Activated CD8-positive, alpha-beta T cell treated with anti-CD3 and anti-CD28 coated beads, Interleukin-2, amount 10 ng/mL, durations not matched to agents 7 days and 5 days (primary cell): ENCODE measurements at places on chromosomes 6 and 20.
A peak's percentile ranks its signal among the peaks of the same experiment; 100 is the strongest.

- no peaks in the 10 kb centered on the region for H3K36me3 ChIP-seq
- H3K27ac ChIP-seq: no peak overlapping the region
- no peak overlapping the region for H3K4me3 ChIP-seq
- no peak for DNase-seq
- no peaks in the 10 kb centered on the region for H3K27me3 ChIP-seq
Observed at GRCh38 chr6:133396233-133396983, 155.3 kb downstream of the EYA4 start.

GRCh38 chr6:154993710-154994109 lies 1.4 kb upstream of the TIAM2 start:
- peaks cover 26% of the 10 kb centered on the region for H3K27me3 ChIP-seq
- peaks cover 5% of the 10 kb centered on the region for H3K4me1 ChIP-seq
- no peak for DNase-seq
- no peak overlapping the region for H3K4me3 ChIP-seq

- H3K4me1 ChIP-seq: peaks cover 73% of the 10 kb centered on the region
- H3K27ac ChIP-seq: peak overlapping the region; percentile 50
- H3K36me3 ChIP-seq: peaks cover 59% of the 10 kb centered on the region
Observed at GRCh38 chr20:45055056-45055455, 45.9 kb downstream of the KCNS1 start.

GRCh38 chr6:21201637-21202350 lies 391.8 kb upstream of the SOX4 start:
- H3K4me1 ChIP-seq: peaks cover 7% of the 10 kb centered on the region
- H3K36me3 ChIP-seq: peaks cover 19% of the 10 kb centered on the region
- H3K4me3 ChIP-seq: no peak overlapping the region
- no peaks in the 10 kb centered on the region for H3K27me3 ChIP-seq
- H3K27ac ChIP-seq: no peak overlapping the region

GRCh38 chr6:116008470-116009243 lies 52.0 kb downstream of the FRK start:
- no peaks in the 10 kb centered on the region for H3K4me1 ChIP-seq
- no peak for DNase-seq
- H3K27ac ChIP-seq: no peak overlapping the region
- H3K4me3 ChIP-seq: no peak overlapping the region
- no peaks in the 10 kb centered on the region for H3K36me3 ChIP-seq

DNA sequence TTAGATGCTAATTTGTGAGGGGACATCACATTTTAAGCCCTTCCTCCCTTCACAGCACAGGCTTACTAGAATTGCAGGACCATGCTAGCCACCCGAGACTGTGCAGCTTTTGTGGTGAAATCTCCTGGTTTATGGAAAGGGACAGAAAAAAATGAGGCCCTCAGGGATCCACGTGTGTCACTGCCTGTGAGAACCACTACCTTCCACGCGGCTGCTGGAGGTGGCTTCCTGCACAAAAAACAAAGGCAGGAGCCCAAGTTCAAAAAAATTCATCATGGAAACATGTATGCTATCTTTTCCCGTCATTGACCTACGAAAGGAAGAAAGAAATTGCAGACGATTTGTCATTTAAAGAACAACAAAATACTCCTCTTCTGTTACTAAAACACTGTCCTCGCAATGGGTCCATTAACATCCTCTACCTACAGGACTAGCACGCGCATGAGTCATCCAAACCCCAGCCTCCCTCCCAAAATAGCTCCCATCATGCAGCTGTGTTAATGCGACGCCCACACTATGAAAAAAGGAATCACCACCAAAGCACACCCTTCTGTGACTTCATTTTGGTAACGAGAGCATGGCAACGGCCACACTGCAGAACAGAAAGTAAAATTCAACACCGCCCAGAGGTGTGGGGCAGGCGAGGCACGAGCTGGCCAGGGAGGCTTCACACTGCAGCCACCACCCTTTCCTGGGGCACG lies 45.7 kb downstream of the RAMACL start:
- peak; percentile 54 for DNase-seq
- no peaks in the 10 kb centered on the region for H3K27me3 ChIP-seq
- peak overlapping the region; percentile 42 for H3K4me3 ChIP-seq
- H3K4me1 ChIP-seq: peaks cover 30% of the 10 kb centered on the region
- H3K36me3 ChIP-seq: no peaks in the 10 kb centered on the region

DNA sequence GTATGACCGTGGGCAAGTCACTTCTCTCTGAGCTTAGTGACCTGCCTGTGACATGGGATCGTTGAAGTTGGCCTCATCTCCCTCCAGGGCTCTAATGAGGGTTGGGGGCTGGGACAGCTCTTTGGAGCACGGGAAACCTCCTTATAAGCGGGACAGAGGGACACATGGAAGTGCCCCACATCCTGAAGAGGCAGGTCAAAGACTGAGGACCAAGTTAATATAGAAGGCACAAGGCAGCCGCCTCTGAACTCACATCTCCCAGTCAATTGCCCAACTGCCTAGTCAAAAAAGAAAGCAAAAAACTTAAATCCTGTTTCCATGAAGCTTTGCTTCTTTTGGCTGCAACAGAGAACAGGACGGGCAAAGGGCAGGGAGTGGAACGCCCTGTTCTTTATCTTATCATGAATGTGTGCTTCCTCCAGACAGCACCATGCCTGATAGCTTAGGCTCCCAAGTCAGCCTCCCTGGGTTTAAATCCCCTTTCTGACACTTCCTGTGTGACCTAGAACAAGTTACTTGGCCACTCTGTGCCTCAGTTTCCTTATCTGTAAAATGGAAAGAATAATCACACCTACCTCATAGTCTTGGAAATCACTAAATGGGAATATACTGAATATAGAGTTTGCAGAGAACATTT lies 27.1 kb downstream of the LBP start:
- H3K36me3 ChIP-seq: no peaks in the 10 kb centered on the region
- no peak for DNase-seq
- peaks cover 7% of the 10 kb centered on the region for H3K27me3 ChIP-seq
- H3K4me3 ChIP-seq: no peak overlapping the region

DNA sequence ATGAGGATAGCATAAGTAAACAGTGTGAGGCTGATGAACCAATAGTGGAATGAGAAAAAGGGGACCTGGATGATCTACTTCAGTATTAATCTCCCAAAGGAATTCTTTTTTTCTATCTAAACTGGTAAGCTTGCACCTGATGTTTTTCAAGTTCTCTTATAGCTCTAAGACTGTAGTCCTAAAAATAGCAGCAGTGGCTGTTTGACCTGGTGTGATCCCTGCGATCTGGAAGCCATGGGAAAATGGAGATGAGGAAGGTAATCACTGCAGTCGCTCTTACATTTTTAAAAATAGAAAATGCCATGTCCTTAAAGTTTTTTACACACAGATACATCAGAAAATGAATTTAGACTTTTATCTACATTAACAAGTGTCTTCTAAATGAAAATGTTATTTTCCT lies 926.4 kb upstream of the SLC35B3 start:
- no peak overlapping the region for H3K27ac ChIP-seq
- H3K4me3 ChIP-seq: no peak overlapping the region
- no peaks in the 10 kb centered on the region for H3K27me3 ChIP-seq
- no peaks in the 10 kb centered on the region for H3K36me3 ChIP-seq

- H3K27ac ChIP-seq: no peak overlapping the region
- no peaks in the 10 kb centered on the region for H3K27me3 ChIP-seq
- no peak for DNase-seq
Observed at GRCh38 chr6:147839708-147840610, 331.5 kb downstream of the SAMD5 start.

DNA sequence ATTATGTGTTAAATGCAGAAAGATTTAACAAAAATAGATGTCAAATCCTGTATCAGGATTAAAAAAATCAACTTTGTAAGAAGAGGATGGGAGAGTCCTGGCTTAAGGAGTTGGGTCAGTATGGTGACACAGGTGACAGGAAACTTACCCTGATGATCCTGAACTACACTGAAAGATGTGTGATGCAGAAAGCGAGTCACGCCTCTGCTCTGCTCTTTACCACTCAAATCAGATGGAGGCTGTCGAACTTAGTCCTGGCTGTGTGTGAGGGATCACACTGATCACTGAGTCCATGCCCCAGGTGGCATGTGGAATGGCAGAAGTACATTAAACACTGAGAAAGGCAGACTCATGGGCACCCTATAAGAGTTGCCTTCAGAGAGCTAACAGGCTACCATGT lies 92.9 kb downstream of the GJA10 start:
- H3K36me3 ChIP-seq: peaks cover 58% of the 10 kb centered on the region
- DNase-seq: no peak
- H3K4me1 ChIP-seq: peaks cover 61% of the 10 kb centered on the region
- H3K4me3 ChIP-seq: no peak overlapping the region
- H3K27me3 ChIP-seq: no peaks in the 10 kb centered on the region

- peak overlapping the region; percentile 78 for H3K27ac ChIP-seq
- no peaks in the 10 kb centered on the region for H3K27me3 ChIP-seq
- H3K4me3 ChIP-seq: no peak overlapping the region
Observed at GRCh38 chr6:11722805-11723631, 55.6 kb downstream of the ADTRP start.

GRCh38 chr6:56999049-56999448 lies 44.1 kb downstream of the BEND6 start:
- peaks cover 9% of the 10 kb centered on the region for H3K27me3 ChIP-seq
- H3K36me3 ChIP-seq: no peaks in the 10 kb centered on the region
- no peak overlapping the region for H3K27ac ChIP-seq
- DNase-seq: no peak
- H3K4me3 ChIP-seq: no peak overlapping the region

DNA sequence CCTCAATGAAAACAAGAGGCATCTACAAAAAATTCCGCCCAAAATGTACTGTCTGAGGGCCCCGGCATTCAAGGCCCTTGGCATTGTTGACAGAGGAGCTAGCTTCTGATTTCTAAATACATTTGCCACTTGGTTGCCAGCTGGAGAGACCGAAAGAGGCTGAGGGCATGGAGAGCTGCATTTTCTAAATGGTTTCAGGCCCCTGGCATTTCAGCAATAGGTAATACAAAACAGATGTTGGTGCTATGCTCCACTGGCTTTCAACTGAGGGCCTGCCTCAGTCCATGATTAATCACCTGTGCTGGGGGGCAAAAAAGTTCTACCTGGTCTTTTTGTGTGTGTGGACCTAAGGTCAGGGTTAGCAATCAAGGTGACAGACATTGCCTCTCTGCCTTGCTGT lies 79.5 kb upstream of the ISM1 start:
- peaks cover 4% of the 10 kb centered on the region for H3K27me3 ChIP-seq
- no peak overlapping the region for H3K27ac ChIP-seq
- H3K4me3 ChIP-seq: no peak overlapping the region

DNA sequence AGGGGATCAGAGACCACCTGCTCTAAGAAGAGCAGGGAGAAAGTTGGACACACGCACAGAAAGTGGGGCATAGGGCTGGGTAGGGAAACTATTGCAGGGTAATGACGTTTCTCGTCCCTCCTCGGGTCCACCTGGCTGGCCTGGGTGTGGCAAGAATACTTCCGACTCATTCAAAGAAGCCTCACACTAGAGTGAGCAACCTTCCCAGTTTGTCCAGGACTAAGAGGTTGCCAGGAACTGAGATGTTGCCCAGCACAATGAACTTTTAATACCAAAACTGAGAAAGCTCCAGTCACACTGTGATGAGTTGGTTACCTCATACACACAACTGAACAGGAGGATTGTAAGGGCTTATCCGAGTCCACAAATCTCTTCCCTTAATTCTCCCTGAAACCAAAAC lies 74.5 kb upstream of the ADGRF1 start:
- H3K27me3 ChIP-seq: peaks cover 5% of the 10 kb centered on the region
- no peaks in the 10 kb centered on the region for H3K36me3 ChIP-seq
- no peaks in the 10 kb centered on the region for H3K4me1 ChIP-seq
- no peak overlapping the region for H3K4me3 ChIP-seq
- DNase-seq: no peak

GRCh38 chr6:147711476-147711875 lies 203.0 kb downstream of the SAMD5 start:
- no peaks in the 10 kb centered on the region for H3K4me1 ChIP-seq
- H3K27me3 ChIP-seq: no peaks in the 10 kb centered on the region
- H3K27ac ChIP-seq: no peak overlapping the region

GRCh38 chr20:36574366-36575135 lies 1.2 kb downstream of the TGIF2 start:
- peak overlapping the region; percentile 92 for H3K27ac ChIP-seq
- peaks cover 40% of the 10 kb centered on the region for H3K4me1 ChIP-seq
- H3K36me3 ChIP-seq: peaks cover 30% of the 10 kb centered on the region
- peak overlapping the region; percentile 86 for H3K4me3 ChIP-seq

- H3K27me3 ChIP-seq: no peaks in the 10 kb centered on the region
- H3K4me1 ChIP-seq: no peaks in the 10 kb centered on the region
- H3K27ac ChIP-seq: no peak overlapping the region
- no peak overlapping the region for H3K4me3 ChIP-seq
- no peaks in the 10 kb centered on the region for H3K36me3 ChIP-seq
- DNase-seq: no peak
Observed at GRCh38 chr6:55512904-55513303, 66.1 kb downstream of the HMGCLL1 start.
